Activated CD4-positive, alpha-beta T cell treated with anti-CD3 and anti-CD28 coated beads, Interleukin-2, amount 50 U/mL, for 24 hours (primary cell): ENCODE measurements at places on chromosomes 11 and 22.

DNA sequence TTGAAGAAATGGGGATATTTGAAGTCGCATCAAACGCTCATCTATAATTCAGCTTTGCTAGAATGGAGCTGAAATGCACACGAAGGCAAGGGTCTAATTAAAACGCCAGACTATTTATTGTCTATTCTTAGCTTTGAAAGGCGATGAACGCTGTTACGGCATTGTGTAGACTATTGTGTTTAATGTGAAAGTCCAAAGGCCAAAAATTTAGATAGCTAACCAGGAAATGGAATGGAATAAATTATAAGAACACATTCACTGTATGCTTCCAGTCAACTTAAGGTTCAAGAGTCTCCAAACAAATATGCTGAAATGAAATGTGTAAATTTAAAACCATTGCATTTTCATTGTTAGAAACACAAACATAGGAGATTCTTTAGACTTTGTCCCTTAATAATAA lies 186.2 kb downstream of the CWF19L2 start:
- DNase-seq, result no peak

DNA sequence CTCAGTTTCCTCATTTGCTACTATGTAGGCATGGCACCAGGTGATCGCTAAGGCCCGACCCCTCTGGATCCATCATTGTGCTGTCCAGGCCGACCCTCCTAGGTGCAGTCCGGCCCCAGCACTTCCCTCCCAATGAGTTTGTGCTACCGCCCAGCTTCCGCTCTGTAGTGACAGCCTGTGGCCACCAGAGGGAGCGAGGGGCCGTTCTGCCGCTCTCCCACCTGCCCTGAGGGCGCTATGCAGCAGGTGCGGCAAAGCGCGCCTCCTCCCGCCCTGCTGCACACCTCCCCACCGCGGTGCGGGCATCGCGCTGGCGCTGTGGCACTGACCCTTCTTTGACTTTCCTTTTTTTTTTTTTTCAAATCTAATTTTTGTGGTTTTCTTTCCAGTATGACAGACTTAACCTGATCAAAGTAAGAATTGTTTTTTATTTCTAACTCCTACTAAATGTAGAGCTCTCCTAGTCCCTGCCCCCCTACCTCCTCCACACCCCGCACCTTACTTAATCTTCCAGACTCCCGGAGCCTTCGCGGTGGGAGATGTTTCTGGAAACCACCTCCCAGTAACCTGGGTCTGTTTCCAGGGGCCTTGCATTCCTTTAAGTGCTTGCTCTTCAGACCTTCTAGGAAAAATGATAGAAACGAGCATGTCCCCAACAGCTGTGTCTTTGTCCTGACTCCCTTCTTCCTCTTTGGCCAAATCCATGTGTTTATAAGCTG lies 73.7 kb downstream of the SCN3B start:
- DNase-seq, result peak; percentile 61

- no peak for DNase-seq
Observed at GRCh38 chr11:8202516-8203413, 33.9 kb upstream of the RIC3 start.

DNA sequence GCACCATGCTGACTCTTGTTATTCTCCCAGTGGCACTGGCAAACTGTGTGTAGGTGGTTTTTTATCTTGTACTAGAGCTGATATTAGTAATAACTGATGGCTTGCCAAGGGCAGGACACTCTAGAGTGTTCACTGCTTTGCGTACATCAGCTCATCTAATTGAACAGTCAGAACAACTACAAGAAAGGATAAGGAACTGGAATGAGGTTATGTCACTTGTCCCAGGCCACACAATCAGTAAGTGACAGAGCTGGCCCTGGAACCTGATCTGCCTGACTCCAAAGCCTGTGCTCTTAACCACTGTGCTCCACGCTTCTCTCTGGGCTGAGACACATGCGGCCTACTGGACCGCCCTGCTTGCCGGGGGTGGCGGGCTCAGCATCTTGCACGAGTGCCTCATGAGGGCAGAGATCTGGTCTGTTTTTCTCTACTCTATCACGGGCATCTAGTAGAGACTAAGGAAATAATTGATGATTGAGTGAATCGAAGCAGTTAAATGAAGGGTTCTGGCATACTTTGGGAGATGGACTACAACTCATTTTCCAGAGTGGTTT lies 155.9 kb upstream of the SORL1-AS1 start:
- DNase-seq, result no peak

DNA sequence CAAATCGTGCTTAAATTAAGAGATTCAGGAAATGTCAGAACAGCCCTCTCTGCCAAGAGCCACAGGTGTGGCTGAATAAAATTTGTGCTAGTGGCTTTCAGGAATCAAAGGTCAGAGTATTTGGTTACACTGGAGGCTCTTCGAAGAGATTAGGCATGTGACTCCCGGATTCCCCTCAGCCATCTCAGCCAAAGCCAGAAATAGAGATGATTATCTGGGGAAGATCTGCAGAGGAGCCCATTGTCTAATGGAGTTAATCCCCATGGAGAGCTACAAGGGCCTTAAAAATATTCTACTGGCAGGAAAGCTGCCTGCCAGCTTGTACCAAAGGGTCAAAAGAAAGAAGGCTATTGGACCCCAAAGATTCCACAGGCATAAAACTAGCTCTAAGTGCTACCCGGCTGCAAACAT lies 1259.5 kb downstream of the TBC1D22A start:
- DNase-seq, result no peak

- DNase-seq, result no peak
Observed at GRCh38 chr11:68673991-68674390, 10.4 kb upstream of the GAL start.

- DNase-seq, result no peak
Observed at GRCh38 chr11:120518356-120518755, 6.8 kb downstream of the GRIK4 start.

GRCh38 chr22:30301995-30302809 lies 12.9 kb upstream of the CASTOR1 start:
- no peak for DNase-seq
